ENCODE measurements at places on chromosomes 4 and X. TPM values are rescaled to one million over a fixed set of nuclear protein-coding genes. Genes with fewer than 3 reads are reported as not detected.

DNA sequence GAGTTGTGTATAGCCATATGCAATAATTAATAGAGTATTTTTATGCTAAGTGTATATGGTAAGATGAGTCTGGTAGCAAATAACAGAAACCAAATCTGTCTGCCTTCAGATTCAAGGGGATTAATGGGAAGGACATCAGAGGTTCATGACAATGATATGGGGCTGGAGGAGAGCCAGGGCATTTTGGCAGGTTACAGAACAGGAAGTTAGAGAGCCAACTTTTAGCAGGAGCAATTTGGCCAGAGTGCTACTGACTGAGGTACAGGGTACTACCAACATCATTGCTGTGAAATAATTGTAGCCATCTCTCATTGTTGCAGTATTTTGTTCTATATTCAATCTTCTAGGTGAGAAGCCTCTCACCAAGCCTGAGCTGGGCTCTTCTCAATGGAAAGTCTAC lies 210.9 kb upstream of the FAM47A start:
- no peak for DNase-seq

TBC1D9 gene
- 9.5 TPM for total RNA-seq

DNA sequence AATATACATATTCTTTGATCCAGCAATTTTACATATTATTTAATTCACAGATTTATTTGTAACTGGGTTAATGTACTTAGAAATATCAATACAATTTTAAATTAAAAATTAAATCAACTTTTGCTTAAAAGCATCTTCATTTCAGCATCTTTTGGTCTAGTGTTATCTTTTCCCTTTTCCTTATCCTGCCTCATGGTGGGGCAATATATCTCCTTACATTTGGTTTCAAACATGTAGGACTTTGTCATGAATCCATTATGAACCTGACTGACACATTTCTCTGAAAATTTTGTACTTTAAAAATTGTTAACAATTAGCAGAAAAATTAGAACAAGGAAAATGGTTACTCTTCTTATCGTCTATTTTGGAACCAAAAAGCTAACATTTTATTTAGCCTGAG lies 42.8 kb upstream of the ANK2 start:
- no peak for DNase-seq

BMX gene
- total RNA-seq: not detected

- DNase-seq: no peak
Measured at GRCh38 chr4:56874166-56874565, 33.5 kb upstream of the REST start.

DNA sequence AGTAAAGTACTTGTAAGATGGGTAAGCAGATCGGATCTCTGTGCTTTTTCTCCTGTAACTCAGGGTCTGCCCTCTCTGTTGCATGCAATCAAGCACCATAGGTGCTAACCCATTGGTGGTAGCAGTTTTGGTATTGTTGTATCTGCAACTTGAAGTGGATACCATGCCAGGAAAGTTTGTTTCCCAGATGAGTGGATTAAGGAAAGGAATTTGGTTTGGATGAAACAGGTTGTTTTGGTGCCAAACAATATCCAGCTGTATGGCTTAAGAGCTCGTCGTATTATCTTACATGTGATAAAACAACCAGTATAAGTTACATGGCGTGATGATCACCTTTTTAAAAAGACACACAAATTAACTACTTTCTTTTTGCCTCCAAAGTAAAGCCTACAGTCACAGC lies 280.9 kb upstream of the TENM3 start:
- no peak for DNase-seq

STK32B gene
- total RNA-seq: not detected

UGT2B17 gene
- not detected for total RNA-seq

- DNase-seq: no peak
Measured at GRCh38 chrX:25131055-25131454, 115.3 kb upstream of the ARX start.

- no peak for DNase-seq
Measured at GRCh38 chr4:100591161-100591876, 73.5 kb upstream of the EMCN start.

DNA sequence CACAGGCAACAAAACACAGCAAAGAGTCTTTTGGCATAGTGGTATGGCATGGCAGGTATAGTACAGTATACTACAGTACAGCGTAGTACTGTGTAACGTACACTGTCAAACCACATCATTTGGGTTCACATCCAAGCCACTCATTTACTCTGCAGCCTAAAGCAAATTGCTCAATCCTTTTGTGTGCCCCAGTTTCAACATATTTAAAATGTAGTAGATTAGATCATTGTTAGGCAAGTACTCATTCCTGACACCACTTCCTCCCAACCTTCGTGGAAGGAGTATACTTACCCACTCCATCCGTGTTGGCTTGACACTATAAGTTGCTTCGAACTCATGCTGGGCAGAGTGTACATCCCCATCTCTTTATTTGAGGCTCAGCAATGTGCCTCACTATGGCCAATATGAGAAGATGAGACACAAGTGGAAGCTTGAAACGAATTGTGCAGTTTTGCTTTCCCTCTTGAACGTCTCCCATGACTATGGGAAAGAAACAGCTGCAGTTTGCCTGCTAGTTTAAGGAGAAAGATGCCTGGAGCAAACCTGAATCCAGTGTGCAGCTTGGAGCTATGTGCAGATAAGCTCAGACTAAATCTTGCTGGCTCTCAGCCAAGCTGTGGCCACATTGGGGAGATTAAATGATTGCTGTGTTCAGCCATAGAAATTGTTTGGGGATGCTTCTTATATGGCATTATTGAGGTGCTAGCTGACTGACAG lies 85.7 kb upstream of the TBL1X start:
- no peak for DNase-seq

GRCh38 chrX:100687546-100687945 lies 43.5 kb downstream of the SRPX2 start:
- no peak for DNase-seq

DNA sequence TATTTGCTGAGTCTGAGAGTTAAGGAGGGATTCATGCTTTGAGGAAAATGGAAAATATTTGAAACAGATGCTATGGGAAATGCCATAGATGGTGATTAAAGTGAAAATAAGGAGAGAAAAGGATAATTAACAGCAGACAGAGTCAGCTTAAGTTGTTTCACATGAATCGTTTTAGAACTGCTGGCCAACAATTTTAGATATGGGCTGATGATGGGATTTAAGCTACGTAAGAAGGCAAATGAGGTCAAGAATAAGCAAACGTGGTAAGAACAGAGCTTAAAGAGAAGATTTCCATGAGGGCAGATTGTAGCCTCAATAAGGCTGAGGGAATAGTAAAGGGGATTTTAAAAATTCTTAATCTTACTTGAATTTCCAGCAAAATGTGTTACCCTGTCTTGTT lies 77.9 kb downstream of the MFAP3L start:
- no peak for DNase-seq

NRK gene
- 0.05 TPM for total RNA-seq

XK gene
- total RNA-seq: 2.6 TPM

- no peak for DNase-seq
Measured at GRCh38 chr4:164169591-164169990, 584.3 kb upstream of the SMIM31 start.

- no peak for DNase-seq
Measured at GRCh38 chr4:26039639-26040359, 125.8 kb downstream of the SMIM20 start.

GRCh38 chr4:602559-602942 lies 22.8 kb upstream of the PDE6B start:
- peak; percentile 60 for DNase-seq

CDX4 gene
- total RNA-seq: not detected

CD38 gene
- not detected for total RNA-seq

MAGEC2 gene
- not detected for total RNA-seq
